8988T (cell line): ENCODE measurements at places on chromosomes 1 and 21.

DNA sequence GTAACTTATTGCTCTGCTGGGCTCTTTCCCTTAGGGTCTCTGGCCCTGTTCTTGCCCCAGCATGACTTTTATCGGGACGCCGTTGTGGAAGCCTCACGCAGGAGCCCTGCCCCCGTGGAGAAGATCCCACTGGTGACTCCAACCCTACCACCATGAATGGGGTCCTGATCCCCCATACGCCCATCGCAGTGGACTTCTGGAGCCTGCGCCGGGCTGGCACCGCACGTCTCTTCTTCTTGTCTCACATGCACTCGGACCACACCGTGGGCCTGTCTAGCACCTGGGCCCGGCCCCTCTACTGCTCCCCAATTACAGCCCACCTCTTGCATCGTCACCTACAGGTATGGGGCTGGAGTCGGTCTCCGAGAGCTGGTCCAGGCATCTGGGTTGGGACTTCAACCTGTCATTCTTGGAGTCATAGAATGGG lies 322 bp downstream of the DCLRE1B start:
- no peak for DNase-seq

- no peak for DNase-seq
Observed at GRCh38 chr21:44391345-44392091, 38.1 kb downstream of the TRPM2 start.

DNA sequence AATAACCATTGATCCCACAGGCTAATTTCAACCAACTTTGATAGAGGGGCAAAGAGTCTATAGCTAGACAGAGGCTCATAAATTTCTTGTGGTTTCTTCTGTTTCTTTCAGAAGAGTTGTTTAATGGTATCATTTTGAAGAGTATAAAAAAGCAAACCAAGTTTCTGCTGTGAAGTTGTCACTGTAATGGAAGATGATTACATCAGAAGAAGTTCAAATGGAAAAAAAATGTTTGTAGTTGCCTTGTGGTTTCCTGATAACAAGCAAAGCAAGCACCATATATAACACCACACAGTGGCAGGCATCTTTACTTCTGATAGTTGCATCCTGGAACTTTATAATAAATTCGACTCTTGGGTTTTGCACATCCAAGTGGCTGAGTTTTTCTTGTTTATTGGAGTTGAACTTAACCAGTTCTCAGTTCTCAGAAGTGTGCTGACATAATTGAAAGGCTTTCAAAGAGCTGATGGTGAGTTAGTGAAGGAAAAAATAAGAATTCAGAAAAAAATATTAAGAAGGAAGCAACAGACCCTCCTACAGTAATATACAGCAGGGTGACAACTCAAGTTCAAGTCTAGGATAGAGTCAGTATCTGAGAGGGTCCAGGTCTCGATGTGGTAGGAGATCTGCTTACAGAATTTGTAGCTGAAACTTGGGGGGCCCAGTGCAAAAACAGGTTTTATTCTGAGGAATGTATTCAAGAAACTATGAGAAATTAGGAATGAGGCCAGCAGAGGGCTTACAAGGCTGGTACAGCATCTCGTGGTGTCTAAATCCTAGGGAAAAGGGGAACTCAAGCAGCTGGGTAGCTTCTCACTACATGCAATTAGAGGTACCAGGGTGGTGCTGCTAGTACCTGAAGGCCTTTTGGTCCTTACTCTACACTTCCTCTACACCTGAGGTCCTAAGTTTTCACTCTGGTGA lies 123.5 kb downstream of the CRB1 start:
- DNase-seq = no peak

DNA sequence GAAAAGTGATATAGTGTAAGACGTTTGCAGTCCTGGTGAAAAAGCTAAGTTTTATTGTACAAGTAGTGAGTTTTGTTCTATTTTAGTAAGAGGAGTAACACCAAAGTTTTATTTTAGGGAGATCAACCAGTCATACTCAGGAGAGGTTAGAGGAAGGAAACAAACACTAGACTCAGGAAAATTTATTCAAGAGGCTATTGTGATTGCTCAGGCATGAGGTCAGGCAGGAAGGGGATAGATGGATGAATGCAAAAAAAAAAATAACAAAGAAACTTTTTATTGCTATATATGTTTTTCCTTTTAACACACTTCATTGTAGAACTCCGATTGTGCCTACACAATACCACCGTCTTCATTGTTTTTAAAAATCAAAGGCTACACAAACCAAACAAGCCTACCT lies 189.0 kb downstream of the LYPLAL1 start:
- DNase-seq = no peak

- no peak for DNase-seq
Observed at GRCh38 chr1:18144916-18145647, 37.5 kb downstream of the IGSF21 start.

- no peak for DNase-seq
Observed at GRCh38 chr21:42160765-42161164, 58.2 kb upstream of the ABCG1 start.

GRCh38 chr1:29237852-29238619 lies 1.7 kb downstream of the PTPRU start:
- DNase-seq = no peak

- no peak for DNase-seq
Observed at GRCh38 chr1:151326619-151327222, 495 bp downstream of the PI4KB start.

GRCh38 chr1:223035724-223036478 lies 107.1 kb downstream of the TLR5 start:
- no peak for DNase-seq

- no peak for DNase-seq
Observed at GRCh38 chr1:84353695-84354094, 44.6 kb upstream of the DNASE2B start.

GRCh38 chr1:16250524-16251251 lies 13.7 kb upstream of the CPLANE2 start:
- no peak for DNase-seq

GRCh38 chr1:3842912-3843311 lies 14.1 kb downstream of the CEP104 start:
- DNase-seq = no peak

- DNase-seq = no peak
Observed at GRCh38 chr1:17340358-17340757, 31.6 kb upstream of the PADI6 start.

GRCh38 chr1:29330856-29331255 lies 94.5 kb downstream of the PTPRU start:
- DNase-seq = no peak

DNA sequence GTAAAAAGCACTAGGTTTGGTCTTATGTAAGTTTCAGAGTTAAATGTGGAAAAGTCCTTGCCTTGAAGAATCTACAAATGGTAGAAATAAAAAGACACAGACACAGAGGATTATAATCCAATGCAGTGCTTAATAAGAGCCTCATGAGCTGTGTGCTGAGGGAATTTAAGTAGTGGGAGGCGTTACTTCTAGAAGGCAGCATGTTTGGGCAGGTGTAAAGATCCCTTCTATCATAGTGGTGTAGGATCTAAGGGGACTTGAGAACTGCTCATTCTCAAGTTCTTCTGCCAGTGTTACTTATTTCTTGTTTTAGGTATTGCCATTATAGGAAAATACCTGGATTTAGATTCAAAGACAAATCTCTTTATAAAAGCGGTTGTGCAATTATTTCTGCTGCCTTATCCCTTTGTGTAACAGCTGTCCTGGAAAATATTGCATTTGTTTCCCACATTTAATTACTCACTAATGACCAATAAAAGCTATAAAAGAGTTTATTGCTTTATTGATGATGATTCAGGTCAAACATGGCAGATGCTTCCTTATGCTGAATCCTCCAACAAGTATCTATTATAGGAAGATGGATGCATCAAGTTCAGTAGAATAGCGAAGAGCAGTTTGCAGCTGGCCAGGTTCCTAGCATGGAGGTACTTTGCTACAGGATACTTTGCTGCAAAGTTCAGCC lies 132.5 kb upstream of the IVNS1ABP start:
- DNase-seq = no peak

DNA sequence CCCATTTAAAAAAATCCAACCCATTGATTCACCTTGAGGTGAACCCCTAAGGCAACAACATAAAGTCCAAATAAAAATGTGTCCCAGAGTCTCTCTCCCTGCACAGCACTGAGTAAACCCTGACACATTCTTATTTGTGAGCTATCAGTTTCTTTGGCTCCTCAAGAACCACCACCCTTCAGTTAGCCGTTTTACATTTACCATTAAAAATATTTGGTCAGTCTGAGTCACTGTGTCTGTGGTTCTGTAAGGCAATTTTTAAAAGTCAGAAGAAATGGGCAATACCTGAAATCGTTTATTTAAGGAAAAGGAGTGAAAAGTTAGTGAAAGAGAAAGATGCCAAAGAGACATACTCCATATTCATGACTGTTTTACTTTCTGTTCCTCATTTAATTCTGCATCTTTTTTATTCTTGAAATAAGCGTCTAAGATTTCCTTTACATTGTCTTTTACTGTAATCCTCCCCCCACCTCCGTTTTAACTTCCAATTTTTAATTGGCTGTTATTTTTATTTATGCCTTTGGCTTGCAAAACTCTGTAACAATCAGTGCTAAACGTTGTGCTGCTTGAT lies 91.7 kb upstream of the IVNS1ABP start:
- no peak for DNase-seq

DNA sequence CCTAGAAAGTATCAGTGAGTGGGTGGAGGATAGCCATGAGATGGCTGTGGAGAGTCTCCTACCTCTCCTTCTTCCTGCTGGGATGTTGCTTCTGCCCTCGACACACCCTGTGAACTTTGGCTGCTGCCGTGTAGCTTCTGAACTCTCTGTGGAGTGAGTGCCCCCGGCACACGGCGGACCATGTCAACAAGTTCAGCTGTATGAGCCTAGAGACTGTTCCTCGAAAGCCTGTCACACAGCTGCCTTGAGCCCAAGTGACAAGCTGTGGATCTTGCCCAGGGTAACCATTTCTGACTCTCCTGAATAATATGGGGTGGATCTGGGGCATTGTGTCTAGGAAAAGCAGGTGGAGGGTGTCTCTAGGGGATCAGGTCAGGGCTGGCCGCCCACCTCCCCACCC lies 143.2 kb downstream of the NOS1AP start:
- DNase-seq = no peak

DNA sequence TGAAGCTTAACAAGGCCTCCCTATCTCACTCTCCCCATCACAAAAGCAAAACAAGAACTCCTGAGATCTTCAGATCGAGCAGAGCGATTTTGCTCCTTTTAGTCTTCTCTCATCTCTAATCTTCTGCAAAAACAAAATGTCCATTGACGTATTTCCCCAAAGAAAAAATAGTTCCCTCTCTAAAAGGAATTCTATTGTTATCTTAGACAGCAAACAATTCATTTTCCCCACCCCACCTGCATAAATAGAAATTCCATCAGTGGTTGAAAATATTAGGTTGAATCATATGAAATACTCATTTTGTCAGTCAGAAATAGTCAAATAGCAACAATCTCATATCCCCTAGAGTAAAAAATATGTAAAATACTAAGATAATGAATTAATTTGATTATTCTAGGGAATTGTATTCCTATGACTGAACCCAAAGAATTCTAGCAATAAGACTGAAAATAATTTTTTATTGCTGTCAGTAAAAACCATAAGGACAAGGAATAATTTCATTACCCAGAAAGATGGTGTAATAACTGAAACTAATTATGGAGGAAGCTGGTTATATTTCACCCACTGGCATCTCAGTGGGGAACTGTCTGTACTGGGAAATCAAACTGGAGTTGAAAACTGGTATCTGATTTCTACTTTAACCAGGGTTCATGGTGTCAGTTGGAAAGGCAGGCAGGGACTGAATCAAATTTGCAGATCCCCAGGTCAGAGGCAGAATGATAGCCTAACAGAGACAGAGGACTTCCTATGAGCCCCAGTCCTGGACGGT lies 51.3 kb downstream of the RHOU start:
- DNase-seq = no peak
